ENCODE measurements at places on chromosomes 4 and X.

- DNase-seq = no peak
These were observed 153.8 kb upstream of the AGA start for GRCh38 chr4:177596035-177596434.

DNA sequence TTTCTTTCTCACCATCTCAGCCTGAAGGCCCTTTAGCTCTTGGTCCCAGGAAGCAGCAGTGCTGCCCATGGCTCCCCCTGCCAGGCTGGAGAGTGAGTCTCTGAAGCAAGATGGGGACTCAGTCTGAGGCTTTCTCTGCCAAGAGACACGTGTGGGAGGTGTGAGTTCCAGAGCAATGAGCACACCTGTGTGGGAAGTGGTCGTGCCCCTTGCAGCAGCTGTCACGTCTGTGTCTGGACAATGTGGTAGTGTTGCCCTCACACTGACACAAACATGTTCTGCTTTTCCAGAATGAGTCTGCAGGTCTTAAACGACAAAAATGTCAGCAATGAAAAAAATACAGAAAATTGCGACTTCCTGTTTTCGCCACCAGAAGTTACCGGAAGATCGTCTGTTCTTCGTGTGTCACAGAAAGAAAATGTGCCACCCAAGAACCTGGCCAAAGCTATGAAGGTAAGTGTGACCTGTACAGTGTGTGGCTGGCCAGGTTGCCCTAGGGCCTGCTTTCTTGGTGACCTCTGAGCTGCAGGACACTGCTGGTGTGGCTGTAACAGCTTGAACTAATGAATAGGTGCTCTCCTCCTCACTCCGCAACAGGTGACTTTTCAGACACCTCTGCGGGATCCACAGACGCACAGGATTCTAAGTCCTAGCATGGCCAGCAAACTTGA is 1.9 kb downstream of the TACC3 start:
- DNase-seq = peak; percentile 41

GRCh38 chr4:147813109-147813773 is 81.4 kb downstream of the ARHGAP10 start:
- no peak for DNase-seq

GRCh38 chr4:34973650-34974312 is 1270.5 kb downstream of the ARAP2 start:
- DNase-seq = no peak

DNA sequence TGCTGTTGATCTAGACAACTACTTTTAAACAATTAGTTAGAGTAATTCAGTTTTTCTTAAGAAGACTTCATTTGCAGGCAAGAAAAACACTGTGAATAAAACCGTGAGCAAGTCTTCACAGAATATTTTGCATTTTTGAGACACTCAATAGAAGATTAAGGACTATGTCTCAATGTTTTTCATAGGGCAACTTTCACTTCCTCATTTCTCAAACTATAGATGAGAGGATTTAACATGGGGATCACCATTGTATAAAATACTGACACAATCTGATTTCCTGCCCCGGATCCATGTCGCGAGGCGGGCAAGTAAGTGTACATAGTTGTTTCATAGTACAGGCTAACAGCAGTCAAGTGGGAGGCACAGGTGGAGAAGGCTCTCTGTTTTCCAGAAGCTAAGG is 108.8 kb upstream of the IGSF1 start:
- DNase-seq = no peak

GRCh38 chr4:108544481-108544880 is 75.9 kb upstream of the RPL34 start:
- DNase-seq = no peak

- DNase-seq = no peak
These were observed 31.6 kb downstream of the KDM6A start for GRCh38 chrX:44904542-44905115.

- DNase-seq = no peak
These were observed 26.2 kb downstream of the LIN54 start for GRCh38 chr4:82984459-82984858.

- DNase-seq = no peak
These were observed 1037.8 kb downstream of the STPG2 start for GRCh38 chr4:97105347-97106099.

DNA sequence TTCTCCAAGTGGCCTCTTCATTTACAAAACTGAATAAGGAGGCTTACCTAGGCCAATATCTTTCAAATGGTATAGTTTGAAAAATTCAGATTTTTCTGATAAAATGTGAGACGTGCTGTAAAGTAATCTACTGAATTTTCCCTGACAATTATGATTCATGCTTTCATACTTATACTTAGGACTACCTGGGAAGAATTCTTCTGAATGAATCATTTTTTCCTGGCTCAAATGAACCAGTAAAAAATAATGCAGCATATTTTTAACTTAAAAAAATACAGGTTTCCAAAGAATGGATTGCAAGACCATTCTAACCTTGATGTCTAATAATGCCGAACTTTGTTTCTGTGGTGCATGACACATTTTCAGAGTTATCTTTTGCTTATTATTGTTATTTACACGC is 375.4 kb downstream of the ZNF674 start:
- DNase-seq = no peak

DNA sequence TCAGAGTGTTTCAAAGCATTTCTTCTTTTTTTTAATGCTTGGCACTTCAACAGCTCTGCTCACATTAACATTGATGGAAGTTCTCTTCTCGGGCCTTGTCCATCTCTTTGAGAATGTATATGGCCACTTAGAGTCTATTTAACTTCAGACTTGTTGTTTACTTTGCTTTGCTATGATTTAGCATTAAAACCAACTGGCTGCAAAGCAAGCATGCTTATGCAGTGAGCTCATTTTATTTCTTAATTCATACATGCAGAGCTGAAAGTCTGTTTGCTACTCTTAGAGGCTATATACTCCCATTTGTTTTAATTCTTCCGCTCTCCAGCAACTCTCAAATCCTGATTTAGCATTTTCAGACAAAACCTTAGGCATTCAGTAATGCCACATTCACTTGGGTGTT is 107.6 kb upstream of the PACRGL start:
- no peak for DNase-seq

GRCh38 chr4:56650262-56651055 is 30.6 kb downstream of the HOPX start:
- DNase-seq = no peak

GRCh38 chr4:158181906-158182305 is 9.1 kb upstream of the GASK1B start:
- DNase-seq = no peak

DNA sequence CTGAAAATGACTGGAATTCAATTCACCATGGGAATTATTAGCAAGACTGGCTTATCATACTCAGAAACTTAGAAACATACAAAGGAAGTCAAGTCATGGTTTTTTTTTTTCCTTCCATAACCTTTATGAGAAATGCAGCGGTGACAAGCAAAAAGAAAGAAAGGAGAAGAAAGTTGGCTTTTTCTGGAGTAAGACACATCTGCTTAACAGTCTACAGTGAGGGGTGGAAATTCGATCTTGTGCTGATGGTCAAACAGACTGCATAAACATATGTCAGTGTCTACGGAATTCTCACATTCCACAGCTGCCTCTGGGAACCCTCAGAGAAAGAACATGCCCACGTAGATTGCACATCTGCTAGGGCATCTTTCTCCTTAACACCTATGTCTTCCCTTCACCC is 54.6 kb downstream of the PROM1 start:
- DNase-seq = no peak

GRCh38 chrX:117196481-117196880 is 733.7 kb upstream of the CT83 start:
- no peak for DNase-seq

DNA sequence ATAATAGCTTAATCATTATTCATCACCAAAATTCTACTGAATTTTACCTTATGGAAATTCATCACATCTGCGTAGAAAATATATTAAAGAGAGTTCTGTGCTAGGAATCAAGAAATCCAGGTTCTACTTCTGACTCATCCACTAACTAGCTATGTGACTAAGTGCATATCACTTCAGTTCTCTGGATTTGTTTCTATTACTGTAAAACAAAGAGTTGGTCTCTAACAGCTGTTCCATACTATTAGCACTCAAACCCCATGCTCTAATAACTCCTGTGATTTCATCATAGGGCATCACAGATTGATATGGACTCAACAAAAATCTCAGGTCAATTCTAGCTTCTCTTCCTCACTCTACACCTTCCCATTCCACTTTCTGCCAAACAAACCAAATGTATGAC is 572.0 kb downstream of the INPP4B start:
- no peak for DNase-seq
